Breast epithelium (tissue), 4 donors: ENCODE measurements at places on chromosomes 1 and 21. TPM values are rescaled to one million over a fixed set of nuclear protein-coding genes. Genes with fewer than 3 reads are reported as not detected.

DNA sequence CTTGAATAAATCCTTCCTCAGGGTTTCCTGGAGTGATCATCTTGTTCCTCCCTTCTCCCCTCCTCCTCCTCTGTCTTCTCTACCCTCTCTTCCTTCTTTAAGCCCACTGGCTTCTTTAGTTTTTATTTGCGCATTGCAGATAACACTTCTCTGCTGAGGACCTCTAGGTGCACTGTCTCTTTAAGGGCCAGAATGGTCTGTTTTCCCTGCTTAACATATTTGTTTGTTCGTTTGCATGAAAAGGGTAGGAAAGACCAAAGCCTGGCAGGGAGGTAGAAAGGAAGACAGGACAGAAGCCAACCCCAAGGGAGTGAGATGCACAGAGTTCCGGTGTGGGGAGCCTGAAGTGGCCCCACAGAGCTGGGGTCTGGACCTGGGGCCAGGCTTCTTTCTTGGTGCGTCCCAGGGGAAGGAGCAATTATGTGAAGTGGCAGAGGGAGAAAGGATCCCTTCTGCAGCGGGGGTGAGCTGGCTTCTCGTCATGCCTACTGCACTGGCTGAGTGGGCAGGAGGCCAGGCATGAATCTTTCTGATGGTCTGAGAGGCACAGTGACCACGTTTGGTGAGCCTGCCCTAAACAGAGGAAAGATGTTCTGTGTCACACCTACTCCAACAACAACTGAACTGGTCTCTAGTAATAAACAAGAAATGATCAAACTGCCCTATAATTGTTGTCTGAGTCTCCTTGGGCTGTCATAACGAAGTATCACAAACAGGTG, 232.7 kb downstream of the KCNJ6 start:
- no peak for DNase-seq

DNA sequence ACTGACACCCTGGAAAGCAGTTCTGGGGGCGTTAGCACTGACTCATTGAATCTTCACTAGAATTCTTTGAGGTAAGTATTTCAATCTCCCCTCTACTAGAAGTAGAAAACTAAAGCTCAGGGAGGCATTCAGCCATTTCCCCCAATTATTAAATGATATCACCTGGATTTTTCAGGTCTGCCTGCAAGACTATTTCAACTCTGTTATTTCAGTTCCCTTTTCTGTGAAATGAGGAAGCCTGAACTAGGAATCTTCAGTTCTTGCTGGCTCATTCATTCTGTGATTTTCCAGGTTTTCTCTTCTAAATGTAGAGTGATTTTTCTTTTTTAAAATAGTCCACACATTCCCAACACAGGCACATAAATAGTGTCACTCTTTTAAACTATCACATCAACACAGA, 337.0 kb upstream of the NR5A2 start:
- no peak for DNase-seq

DNA sequence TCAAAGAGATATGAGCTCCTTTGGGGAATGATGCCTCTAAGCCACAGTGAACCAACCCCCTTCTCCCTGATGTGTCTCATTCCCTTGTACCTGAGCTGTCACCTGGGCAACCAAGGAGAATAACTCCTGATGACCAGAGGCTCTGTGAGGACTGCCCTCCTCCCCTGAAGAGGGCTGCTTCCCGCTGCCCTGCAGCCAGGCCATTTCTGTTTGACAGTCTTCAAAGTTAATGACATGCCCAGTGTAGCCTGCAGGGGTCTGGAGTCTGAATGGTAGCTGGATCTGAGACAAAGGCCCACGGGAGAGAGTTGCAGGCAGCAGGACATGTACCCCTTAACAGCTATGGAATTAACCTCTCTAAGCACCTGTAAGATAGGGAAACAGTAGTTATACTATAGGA, 3.4 kb upstream of the SLFNL1 start:
- no peak for DNase-seq

DNA sequence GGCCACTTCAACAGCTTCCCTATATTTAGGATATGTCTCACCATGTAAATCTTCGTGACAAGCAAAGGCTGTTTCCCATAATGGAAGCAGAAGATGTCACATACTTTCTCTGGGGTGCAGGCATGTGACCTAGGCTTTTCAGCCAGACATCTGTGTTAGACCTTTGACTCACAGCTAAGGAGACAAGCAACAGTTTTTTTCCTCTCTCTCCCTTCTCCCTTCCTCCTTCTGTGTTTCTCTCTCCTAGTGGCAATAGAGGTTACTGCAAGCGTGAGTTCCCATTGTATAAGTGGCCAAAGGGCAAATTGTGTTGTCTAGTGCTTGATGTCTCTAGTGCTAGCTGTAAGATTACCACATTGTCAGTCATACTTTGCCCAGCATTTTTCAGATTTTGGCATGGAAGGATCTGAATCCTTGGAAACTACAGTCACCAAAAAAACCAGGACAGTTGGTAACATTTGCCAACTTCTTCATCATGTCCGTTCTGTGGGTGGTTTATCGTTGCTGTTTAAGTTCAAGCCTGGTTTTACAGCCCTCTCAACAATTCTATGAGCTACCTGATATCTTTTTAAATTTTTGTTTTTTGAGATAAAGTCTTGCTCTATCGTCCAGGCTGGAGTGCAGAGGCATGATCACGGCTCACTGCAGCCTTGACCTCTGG, 44.4 kb upstream of the RABGAP1L start:
- DNase-seq = no peak

Gene GSTM1
- 33.8 TPM for total RNA-seq

Gene PLPPR5
- total RNA-seq = not detected

Gene PDIK1L
- 9.3 TPM for total RNA-seq
